ENCODE measurements at places on chromosomes 2 and 18.

DNA sequence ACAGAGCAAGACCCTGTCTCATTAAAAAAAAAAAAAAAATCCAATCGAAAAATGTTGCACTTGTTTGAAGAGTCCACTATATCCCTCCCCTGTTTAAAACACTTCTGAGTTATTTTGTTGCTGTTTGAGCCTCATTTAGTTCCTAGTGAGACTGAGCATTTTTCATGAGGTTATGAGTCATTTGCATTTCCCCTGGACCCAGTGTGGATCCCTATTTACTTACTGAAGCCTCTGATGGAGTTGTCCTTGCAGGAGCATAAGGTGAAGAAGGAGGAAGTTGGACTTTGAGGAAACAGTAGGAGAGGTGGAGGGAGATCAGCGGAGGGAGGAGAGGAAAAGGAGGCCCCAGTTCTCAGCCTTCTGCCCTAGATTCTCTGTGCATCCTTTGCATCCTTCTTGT lies 5.1 kb downstream of the CXCR1 start:
- no peak for DNase-seq

GRCh38 chr2:178485356-178485755 lies 5.1 kb downstream of the PLEKHA3 start:
- DNase-seq = no peak

GRCh38 chr2:174332217-174332963 lies 2.4 kb upstream of the SP9 start:
- DNase-seq = no peak

DNA sequence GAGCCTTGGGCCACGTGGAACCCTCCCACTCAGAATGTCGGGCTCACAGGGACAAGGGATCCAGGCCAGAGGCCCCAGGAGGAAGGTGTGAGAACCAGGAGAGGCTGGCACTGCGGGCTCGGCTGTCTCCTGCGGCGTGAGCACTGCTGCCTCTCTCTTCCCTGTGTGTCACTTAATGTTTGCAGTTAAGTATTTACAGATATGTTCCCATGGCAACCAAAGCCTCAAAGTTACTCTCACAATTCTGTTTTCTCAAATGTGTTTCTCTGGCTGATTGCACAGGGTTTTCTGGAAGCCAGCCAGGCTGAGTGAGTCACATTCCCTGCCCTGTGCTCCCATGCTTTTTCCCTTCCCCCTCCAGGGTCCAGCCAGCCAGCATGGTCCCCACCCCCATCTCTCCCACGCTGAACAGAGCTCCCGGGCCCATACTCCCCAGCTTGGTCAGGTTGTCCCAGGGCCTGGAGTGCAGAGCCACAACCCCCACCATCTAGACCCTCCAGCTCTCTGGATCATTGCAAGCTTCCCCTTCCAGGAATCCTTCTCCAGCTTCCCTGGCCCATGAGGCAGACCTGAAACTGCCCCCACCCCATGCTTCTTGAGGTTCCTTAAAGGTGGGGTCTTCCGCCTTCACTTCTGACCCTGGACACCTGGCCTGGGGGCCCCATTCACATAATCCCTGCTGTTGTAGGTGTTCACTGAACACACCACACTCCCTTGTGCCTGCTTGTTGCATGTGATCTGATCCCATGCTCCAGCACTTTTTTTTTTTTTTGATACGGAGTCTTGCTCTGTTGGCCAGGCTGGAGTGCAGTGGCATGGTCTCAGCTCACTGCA lies 265.9 kb downstream of the CELF4 start:
- no peak for DNase-seq

- no peak for DNase-seq
Observed at GRCh38 chr2:38259311-38259710, 117.8 kb downstream of the ATL2 start.

DNA sequence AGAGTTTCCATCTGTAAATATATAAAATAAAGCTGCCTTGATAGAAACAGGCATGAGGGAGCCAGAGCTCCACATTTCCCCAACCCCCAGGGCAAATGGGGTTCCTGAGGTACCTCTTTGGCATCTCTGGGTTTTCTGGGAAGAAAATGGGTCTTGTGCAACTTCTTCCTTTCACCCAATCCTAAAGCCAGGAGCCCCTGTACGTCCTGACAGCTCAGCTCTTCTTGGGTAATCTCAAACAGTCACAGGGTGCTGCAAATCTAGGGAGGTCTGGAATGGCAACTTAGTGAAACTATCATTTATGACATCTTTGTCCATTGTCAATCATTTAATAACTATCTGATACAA lies 36.6 kb upstream of the STAT1 start:
- no peak for DNase-seq

- DNase-seq = no peak
Observed at GRCh38 chr2:105068387-105068786, 30.5 kb downstream of the MRPS9 start.

All from stimulated activated CD8-positive, alpha-beta memory T cell treated with anti-CD3 and anti-CD28 coated beads, Interleukin-4, amount 100 ng/mL, for 1 hour (primary cell).